ENCODE measurements at places on chromosomes 11 and 22. TPM values are rescaled to one million over a fixed set of nuclear protein-coding genes. Genes with fewer than 3 reads are reported as not detected.

- no peak for DNase-seq
These were observed 29.0 kb upstream of the LRRC32 start for GRCh38 chr11:76699451-76700091.

Gene CHRM1
- not detected for total RNA-seq

Gene ROBO4
- not detected for total RNA-seq

Gene REXO2
- total RNA-seq, result 19.9 TPM

Gene TEX12
- not detected for total RNA-seq

Gene MUC5AC
- not detected for total RNA-seq

Gene MFRP
- not detected for total RNA-seq

Gene SLC22A8
- total RNA-seq, result not detected

Gene NRIP3
- 8.8 TPM for total RNA-seq

Gene CCDC116
- 0.33 TPM for total RNA-seq

DNA sequence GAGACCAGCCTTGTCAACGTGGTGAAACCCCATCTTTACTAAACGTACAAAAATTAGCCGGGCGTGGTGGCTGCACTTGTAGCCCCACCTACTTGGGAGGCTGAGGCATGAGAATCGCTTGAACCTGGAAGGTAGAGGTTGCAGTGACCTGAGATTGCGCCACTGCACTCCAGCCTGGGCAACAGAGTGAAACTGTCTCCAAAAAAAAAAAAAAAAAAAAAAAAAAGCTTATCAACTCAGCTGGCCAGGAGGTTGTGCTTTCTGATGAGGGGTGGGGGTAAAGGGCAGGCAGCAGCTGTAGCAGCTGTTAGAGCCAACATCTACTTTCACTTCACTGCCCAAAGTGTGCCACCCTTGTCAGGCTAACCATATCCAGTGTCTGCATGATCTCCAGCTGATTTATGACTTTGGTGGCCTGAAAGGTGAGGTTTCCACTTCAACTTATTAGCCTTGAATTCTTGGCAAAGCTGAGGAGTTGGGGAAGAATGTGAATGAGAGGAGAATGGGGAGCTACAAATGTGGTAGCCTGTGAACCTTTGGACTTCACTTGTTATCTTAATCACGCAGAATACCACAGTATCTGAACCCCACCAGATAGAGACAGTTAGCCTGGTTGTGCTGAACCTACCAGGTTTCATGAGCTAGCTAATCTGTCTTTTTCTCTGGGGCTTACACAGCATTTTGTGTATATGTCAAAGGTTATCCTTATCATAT is 19.6 kb downstream of the RNF121 start:
- DNase-seq, result no peak

GRCh38 chr22:26700462-26700861 is 43.1 kb downstream of the MIAT start:
- no peak for DNase-seq

DNA sequence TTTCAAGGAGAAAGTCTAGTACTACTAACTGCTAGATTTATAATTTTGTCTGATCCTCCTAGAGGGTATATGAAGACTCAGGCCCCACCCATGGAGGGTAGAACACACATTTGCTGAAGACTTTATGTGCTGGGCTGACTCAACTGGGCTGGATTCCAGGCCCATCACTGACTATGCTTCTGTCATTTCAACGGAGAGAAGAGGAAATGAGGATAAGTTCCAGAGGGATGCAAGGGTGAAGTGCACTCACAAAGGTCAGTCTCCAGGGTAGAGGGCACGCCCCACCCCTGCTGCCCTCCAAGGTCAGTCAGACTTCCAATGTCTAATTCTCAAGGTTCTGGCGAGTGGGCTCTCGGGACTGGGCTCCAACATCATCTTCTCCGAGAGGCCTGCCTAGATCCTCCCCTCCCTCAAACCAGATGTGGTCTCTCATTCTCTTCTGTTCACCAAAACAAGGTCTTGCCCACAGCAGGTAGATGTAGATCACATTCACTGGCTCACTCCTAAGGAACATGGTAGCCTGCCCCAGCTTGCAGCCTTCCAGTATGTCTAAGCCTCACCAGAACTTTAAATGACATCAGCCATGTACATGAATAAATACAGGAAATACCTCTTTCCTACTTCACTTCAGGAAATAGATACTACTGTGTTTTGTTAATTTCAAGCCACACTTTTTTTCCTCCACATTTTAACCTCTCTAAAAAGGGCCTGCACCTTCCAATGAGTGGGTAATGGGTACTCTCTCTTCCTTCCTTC is 7.3 kb upstream of the C11orf86 start:
- no peak for DNase-seq

DNA sequence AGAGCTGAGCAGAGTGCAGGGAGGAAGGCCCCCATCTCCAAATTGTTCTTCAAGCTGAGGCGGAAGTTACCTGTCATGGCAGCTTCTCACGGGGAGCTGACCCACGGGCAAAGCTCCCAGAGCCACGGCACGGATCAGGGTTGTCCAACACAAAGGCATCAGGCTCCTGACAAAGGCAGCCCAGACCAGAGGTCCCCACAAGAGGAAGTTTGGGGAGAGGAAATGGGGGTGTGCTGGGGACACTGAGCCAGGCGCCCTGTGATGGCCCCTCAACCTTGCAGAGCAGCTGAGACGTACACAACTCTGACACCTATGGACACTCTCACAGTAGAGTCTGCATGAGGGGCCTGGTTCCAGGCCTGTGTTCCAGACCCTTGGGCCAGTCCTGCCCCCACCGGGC is 95.6 kb downstream of the CTTN start:
- no peak for DNase-seq

DNA sequence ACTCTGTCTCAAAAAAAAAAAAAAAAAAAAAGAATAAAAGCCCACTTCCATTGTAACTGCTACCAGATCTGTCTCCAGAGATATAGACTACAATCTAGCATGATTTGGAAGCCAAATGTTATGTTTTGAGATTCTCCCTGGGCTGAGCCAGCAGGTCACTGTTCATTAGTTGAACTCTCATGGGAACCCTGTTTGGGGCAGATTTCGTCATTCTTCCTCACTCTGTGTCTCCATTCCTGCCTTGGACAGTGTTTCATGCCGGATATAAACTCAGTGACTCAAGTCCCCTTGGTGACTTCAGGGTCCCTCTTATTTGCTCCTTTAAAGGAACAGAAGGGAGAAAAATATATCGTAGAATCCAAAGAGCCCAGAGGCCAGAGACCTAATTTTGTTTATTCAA is 378.1 kb downstream of the LARGE1 start:
- no peak for DNase-seq

Gene C11orf58
- total RNA-seq, result 157 TPM

Gene ZNF215
- 0.60 TPM for total RNA-seq

DNA sequence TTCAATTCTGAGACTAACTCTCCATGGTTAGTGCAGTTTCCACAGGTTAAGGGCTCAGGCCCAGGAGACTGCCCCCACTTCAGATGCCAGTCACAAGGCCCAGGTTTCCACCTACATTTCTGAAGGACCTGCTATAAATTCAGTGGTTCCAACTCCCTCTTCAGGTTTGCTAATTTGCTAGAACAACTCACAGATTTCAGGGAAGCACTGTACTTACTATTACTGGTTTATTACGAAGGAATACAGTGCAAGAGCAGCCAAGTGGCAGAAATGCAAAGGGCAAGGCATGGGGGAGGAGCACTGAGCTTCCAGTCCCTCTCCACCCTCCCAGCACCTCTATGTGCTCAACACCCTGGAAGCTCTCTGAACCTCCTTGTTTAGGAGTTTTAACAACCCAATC is 39.3 kb upstream of the SPON1 start:
- no peak for DNase-seq

- no peak for DNase-seq
These were observed 180.5 kb downstream of the MIAT start for GRCh38 chr22:26837784-26838470.

Gene WT1
- total RNA-seq, result not detected

DNA sequence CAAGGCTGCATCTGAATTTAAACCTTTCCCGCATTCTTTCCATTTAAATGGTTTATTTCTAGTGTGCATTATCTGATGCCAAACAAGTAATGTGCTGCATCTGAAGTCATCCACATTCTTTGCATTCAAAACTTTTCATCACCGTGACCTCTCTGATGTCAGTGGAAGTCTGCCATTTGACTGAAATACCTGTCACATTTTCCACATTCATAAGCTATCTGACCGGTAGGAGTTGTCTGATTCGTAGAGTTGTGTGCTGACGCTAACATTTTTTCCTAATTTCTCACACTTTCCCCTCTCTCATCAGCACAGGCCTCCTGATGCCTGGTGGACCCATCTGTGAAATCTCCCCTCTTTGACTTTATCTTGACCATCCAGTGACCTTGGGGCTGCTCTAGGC is 79.9 kb upstream of the BARX2 start:
- no peak for DNase-seq

Gene PNPLA5
- total RNA-seq, result not detected

GRCh38 chr11:126817096-126817495 is 183.5 kb downstream of the KIRREL3 start:
- DNase-seq, result no peak

DNA sequence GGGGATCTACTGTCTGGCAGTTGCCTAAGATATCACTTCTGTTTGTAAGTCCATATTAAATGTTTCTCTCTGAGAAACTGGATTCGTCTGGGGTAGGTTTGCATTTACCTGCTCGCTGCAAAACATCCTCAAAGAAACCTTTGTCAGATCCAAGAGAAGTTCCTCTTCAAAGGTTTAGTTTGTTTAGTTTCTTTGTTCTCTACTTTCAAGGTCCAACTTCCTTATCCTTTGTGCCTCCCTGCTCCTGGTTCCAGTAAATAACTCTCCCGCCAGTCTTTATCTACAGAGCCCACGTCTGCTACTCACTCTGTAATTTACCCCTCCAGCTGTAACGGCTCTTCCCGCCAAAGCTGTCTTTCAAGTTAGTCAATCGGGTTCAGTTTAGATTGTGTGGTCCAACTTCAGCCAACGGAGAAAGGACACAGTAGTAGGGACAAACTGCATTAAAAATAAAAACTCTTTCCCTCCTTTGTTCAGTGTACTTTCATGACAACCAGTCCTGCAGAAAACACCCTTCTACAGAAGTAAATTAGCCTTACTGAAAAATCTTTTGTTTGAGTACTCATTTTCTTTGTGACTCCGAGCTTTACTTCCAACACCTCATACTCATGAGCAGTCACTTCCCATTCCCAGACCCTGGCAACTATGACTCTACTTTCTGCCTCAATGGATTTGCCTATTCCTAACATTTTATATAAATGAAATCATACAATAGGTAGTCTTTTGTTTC is 41.0 kb downstream of the TMPRSS5 start:
- DNase-seq, result no peak

DNA sequence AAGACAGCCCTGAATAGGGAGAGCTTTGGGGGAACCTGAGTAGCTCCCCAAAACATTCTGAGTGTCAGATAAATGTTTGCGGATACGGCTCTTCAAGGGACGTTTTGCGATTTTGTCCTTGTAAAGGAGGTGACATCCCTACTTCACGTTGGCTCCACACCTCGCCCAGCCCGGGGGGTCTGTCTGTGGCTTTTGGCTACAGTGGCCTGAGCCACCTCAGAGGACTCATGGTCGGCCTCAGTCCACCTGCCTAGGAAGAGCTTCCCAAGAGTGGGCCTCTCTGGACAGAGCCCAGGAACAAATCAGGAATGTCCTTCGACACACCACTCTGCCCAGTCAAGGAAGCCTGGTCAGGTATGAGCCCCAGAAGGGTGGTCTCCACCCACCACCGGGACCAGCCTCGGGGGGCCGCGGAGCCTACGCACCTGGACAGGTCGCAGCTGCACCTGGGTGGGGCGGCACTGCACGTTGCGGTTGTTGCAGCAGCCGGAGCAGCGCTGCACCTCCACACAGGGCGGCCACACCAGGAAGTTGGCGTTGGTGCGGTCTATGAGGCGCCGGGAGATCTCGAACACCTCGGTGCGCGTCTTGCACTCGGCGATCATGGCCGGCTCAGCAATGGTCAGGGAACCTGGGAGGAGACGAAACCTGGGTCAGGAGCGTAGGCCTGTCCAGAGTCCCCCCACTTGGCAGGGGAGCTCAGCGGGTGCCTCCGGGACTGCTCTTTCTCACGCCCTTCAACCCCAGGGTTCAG is 13.4 kb downstream of the PDGFB start:
- no peak for DNase-seq

GRCh38 chr11:46808799-46809431 is 37.2 kb downstream of the CKAP5 start:
- no peak for DNase-seq

Measured in CD8-positive, alpha-beta T cell (primary cell).